ENCODE measurements at places on chromosomes 11 and 22. TPM values are rescaled to one million over a fixed set of nuclear protein-coding genes. Genes with fewer than 3 reads are reported as not detected.

DNA sequence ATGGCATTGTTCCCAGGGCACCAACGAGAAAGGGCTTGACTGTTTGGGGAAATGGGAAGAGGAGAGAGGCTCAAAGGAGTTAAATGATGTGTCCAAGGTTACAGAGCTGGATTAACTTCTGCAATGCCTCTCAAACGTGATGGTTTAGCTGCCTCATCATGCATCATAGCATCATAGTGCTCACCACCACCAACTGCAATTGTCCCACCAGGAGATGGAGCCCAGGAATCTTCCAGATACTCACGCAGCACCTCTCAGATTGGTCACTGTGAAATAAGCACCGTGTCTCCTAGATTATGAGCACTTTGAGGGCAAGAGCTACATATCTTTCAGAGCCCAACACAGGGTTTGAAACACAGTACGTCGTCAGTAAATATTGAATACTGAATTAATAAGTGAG lies 69.2 kb downstream of the PRSS23 start:
- ATAC-seq, result no peak

Gene CATSPERZ
- not detected for total RNA-seq

Gene SNX19
- total RNA-seq, result 16.4 TPM

DNA sequence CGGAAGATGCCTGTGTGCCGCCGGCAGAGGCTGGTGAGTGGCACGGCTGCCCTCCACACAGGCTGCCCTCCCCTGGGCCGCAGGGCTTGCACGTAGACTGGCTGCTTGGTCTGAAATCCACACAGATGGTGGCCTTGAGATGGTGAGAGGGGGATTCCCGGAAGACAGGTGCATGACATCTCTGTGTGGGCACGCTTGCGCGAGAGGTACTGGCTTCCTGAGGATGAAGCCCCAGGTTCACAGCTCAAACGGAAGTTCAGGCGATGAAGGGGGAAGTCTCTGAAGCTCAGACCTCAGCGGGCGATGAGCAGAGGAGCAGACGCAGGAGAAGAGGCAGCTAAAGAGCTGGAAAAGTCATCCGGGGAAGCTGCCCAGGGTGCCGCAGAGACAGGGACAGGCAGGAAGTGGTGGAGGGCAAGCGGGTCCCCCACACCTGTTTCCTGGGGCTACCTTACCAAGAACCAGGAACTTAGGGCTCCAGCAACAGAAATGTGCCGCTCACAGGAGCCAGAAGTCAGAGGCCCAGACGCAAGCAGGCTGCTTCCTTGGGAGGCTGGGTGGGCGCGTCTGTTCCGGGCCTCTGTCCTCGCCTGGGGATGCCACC lies 7.2 kb downstream of the CRELD2 start:
- peak; percentile 78 for ATAC-seq

Gene LSP1
- total RNA-seq, result 328 TPM

Gene DEAF1
- 56.0 TPM for total RNA-seq

Gene SREBF2
- 162 TPM for total RNA-seq

GRCh38 chr22:25061605-25062376 lies 109.3 kb downstream of the KIAA1671 start:
- no peak for ATAC-seq

- ATAC-seq, result no peak
Observed at GRCh38 chr22:20646415-20646814, 127.5 kb upstream of the SERPIND1 start.

DNA sequence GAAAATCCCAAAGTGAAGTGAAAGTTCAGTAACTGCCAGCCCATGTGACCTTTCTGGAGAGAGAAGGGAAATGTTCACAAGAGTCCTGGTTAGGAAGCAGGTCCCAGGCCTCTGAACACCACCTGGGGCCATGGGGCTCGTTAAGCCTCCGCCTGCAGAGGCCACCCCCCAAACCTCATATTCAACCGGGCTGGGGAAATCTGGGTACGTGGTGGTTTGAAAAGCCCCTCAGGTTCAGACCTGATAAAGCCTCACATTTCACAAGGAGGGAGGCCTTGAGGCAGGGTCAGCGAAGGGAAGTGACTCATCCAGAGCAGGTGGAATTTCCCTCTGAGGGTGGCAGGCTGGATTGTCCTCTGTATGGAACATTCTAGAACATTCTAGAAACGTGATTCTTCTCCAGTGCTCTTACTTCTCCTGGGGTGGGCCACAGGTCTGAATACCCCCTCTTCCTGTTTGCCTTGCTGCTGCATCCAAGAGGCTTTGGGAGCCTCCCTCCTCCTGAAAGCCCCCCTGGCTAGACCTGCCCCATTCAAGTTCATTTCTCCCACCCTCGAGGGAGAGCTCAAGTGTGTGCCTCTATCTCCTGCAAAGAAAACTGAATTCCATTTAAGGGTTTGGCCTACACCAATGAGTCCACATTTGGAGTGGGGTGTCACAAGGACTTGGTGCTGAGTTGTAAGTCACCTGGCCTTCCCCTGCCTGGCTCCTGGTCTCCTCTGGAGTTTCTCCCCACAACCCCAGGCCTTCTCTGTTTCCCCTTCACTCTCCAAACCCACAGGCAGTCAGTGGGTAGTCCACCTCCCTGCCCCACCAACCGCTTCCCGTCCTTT lies 6.3 kb downstream of the FXYD2 start:
- peak; percentile 59 for ATAC-seq

Gene RFPL1
- not detected for total RNA-seq

All from activated T-helper 17 cell treated with anti-CD3 and anti-CD28 coated beads, Interleukin-2, amount 50 U/mL, for 72 hours (primary cell).